ENCODE measurements at places on chromosomes 1 and 21.

DNA sequence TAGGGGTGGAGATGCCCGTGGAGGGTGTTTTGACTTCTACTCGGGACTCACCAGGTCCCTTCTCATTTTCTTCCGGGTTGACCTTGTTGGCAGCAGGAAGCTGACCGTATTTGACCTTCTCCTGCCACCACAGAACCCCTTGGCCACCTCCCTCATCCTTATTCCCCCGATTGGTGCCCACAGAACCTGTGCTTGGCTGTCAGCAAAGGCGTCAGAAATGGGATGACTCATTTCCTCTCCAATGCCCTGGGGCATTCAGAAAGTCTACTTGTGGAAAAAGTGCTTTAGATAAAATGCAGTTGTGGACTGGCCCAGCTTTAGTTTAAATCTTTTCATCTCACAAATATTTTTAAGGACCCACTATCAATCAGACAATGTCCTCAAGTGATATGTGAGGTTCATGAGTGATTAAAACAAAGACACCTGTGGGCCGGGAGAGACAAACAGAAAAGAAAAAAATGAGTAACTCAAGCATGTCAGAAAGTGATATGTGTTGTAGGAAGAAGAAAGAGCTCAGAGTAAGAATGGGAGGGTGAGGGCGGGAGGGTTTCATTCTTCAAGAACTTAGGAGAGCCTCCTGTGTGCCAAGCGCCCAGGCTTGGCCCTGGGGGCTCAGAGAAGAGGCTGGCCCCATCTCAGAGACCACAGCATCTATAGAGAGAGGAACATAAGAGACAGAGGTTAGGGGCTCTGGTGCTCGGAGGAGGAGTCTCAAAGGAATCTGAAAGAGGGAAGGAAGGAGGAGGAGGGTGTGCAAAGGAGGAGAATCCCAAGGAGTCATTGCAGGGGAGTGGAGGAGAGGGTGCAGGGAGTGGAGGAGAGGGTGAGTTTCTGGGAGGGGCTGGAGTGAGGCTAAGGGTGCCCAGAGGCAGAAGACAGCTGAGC, 221.6 kb upstream of the VAMP3 start:
- no peak for DNase-seq

GRCh38 chr1:223712850-223713474, 623 bp downstream of the CAPN2 start:
- no peak for DNase-seq

DNA sequence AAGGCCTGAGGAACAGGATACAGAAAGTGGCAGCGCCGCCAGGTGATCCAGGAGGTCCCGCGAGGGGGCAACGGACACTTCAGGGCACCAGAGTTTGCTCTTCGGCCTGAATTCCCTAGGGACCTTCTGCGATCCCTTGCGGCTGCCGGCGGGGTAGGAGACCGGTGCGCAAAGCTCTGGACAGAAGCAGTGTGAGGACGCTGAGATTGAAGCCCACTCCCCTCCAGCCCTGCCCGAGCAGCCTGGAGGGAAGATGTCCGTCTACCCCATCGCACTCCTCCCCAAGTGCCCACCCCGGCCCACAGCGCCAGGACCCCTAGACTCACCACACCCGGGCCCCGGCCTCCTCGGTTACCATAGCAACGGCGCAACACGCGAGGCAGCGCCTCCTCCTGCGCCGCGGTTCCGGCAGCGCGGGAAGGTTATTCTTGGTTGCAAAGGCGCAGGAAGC, at the start of gene ANKRD45:
ANKRD45 (minus strand) TSS at position 361 of the 451 bp plus-strand sequence. CDS start 10,433 bp downstream, outside the sequence.
- no peak for DNase-seq

GRCh38 chr1:46817814-46818213, 19.0 kb downstream of the CYP4B1 start:
- no peak for DNase-seq

DNA sequence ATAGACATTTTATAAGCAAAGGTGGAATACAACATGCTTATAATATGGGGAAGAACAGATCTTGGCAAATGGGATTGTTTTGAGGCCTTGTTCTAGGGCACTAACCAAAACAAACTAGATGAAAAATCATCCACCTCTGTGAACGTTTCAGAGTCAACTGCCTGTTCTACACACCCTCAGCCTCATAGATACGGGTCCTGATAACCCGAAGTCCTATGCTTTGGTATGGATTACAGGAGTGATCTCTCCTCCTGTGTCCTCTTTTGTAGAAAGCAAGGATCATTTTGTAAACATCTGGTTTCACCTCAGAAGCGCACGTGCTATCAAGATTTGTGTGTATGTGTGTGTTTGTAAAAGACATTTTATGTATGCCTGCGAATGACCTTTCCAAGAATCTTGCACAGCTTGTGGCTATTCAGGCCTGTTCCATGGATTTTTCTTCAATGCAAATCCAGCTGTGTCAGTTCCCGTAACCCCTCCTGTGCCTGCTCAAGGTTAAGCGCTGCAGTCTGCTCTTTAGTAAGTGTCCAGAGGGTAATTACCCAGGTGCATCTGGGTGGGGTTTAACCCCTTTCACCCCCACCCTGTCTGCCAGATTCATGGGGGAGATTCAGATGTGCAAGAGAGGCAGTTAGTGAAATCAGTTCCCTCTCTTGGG, 132.4 kb downstream of the ROR1 start:
- DNase-seq, result no peak

- DNase-seq, result no peak
Measured at GRCh38 chr1:58047265-58047858, 499.2 kb downstream of the OMA1 start.

DNA sequence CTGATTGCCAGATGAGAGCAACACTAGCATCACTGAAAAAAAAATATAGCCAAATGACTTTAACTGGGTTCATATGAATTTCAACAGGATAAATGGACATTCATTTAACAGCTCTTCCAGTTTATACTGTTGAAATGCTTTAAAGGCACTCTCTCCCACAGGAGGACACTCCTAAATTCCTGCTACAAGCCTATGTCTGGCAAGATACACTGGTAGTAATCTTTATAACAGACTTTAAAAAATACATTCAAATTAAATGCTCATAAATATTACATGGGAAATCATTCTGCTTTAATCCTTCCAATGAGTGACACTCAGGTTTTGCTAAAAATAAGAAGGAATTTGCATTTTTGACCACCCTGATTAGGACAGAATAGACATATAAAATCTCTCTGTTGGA, 526.7 kb upstream of the ADAMTS5 start:
- DNase-seq, result no peak

- DNase-seq, result no peak
Measured at GRCh38 chr1:163668472-163668871, 346.7 kb downstream of the NUF2 start.

DNA sequence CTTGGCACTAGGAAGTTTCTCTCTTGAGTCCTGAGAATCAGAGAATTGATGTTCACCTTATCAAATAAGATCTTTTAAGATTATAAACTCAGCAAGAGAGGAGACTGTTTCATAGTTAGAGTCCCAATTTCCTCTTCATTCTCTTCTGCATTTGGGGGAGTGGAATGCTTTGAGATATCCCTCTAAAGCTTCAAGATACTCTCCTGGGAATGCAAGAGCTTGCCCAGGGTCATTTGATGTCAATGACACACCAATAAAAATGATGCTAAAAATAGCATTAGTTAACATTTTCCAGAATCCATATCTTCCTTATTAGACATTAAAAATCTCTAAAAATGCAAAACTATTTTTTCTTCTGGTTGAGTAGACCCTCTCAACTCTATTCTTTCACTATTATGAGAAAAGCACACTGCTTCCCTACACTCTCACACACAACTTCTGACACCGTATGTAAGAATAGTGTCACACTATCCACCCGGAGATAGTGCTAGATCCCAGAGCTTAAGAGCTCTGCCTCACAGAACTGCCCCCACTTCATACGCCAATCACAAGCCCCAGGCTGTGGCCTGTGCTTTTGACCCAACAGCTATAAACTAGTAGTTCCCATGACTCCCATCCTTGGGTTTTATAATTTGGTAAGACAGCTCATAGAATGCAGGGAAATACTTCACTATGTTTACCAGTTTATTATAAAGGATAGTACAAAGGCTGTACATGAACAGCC, 399.9 kb upstream of the RUNX1 start:
- DNase-seq, result no peak

DNA sequence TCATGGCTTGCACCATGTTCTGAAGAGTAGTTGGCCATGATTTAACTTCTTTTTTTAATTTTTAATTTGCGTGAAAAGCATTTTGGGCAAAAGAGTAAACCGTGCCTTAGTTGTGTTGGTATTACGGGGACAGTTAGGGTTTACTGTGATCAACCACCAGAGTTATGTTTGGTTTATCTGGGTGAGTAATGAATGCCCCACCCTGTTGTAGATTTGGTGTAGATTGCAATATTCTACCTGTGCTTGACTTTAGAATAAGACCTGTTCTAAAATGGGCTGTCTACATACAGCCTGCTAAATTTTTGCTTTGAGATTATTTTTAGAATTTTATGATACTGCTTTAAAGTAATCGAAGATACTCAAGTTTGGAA, 1.4 kb downstream of the USP25 start:
- no peak for DNase-seq

DNA sequence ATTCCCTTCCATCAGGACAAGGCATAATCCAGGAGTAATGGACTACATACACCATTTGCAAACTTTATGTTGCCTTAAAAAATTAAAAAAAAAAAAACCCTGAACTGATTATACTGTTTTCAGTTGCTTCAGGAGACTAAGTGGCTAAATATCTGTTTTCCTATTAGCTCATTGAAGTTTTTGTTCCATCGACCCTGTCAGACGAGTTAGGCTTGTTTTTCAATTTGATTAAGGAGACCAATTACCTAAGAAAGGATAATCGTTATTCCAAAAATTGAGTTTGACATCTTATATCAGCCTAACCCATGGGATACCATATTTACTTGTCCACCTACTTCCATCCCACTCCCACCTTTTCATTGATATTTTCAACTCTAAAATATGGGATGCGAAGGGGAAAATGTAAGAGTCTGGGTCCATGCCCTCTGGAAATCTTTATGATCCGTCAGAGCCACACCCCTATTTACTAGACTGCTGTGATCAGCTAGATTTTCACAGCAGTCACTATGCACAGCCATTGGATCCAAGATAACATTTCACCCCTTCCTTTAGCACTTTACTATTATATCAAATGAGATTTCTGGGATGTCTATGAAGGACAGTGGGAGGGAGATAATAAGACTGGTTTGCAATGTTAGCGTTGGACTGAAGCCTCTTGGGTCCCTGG, 41.0 kb downstream of the IL12RB2 start:
- no peak for DNase-seq

GRCh38 chr1:236702791-236703394, 16.6 kb downstream of the ACTN2 start:
- DNase-seq, result no peak

DNA sequence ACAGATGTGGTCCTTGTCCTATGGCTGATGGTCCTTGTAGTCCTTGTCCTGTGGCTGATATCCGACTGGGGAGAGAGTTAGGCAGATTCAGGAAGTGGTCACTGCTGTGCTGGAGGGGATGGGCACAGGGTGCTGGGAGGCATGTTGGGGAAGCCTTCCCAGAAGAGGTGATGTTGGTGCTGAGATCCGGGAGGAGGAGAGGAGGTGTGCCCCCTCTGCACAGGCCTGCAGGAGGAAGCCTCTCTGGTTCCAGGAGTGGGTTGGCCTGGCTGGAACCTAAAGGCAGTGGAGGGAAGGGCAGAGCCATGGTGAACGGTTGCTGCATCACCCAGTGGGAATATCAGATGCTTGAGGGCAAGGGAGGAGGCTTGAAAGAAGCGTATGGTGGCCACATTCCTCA, 14.7 kb downstream of the COQ8A start:
- no peak for DNase-seq

DNA sequence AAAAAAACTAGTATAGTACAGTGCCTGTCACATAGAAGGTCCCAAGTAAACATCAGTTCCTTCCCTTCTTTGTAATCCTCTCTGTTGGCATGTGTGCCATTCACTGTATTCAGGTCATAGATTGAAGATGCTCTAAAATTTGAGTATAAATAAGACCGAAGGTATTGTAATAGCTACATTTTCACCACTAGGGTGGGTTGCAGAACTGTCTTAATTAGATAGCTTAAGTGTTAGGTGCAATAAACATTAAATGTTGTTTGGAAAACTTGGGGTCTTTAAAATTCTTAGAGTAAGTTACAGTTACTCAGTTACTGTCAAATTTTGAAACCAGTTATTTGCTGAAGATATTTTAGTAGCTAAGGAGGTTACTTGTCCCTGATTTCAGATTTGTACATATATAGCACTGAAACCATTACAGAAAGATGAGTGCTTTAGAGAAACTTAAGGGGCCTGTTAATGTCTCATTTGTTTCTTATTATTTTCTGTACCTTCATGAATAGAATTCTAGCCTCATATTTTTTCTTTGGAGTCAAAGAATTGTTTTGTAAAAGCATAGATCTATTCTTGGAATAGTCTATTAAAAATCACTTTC, 24.3 kb downstream of the PER3 start:
- DNase-seq, result no peak

DNA sequence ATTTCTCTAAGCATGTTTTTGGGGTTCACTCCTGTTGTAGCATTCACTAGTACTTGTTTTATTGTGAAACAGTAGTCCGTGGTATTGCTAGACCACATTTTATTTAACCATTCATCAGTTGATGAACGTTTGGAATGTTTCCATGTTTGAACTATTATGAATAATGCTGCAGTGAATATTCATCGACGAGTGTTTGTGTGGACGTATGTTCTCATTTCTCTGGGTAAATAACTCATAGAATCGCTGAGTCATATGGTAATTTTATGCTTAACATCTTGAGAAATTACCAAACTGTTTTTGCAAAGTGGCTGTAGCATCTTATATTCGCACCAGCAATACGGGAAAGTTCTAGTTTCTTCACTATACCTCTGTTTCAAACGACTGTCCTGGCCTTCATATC, 28.0 kb upstream of the KAZN start:
- no peak for DNase-seq

DNA sequence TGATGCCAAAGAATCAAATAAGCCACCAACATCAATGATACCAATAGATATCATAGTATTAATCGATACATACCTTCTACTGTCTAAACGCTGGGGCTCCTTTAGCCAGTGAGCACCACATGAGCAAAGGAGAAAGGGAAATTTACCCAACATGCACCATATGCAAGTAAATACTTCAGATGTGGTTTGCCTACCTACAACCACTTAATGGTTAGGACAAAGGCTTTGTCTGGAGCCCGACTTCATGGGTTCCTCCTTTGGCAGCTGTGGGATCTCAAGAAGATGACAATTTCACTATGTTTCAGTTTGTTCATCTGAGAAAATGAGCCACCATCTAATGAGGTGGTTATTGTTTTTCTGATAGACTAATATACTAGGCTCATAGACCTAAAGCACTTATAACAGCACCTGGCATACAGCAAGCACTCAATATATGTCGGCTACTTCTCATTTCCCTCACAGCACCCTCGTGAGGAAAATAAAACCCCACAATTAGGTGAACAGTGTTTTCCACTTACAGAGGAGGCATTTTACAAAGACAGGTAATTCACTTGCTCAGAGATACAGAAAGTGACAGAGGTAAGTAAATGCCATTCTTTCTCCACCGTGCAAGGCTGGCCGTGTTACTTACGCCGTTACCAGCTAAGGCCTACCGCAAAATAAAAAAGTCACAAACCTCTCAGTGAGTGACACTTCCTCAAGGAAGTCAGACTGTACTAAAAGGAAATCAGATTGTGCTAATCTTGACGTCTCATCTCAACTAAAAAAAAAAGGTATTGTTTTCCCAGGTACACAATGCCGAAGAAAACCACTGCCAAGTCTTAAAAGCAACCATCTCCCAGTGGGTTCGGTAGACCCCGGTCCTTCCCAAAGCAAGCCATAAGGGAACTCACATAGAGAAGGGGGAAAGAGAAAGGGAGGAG, 1.6 kb downstream of the TTC13 start:
- DNase-seq, result no peak

Measured in stimulated activated CD8-positive, alpha-beta memory T cell treated with anti-CD3 and anti-CD28 coated beads, Interleukin-4, amount 100 ng/mL, for 4 hours (primary cell).